ENCODE measurements at places on chromosomes 5 and 9.

DNA sequence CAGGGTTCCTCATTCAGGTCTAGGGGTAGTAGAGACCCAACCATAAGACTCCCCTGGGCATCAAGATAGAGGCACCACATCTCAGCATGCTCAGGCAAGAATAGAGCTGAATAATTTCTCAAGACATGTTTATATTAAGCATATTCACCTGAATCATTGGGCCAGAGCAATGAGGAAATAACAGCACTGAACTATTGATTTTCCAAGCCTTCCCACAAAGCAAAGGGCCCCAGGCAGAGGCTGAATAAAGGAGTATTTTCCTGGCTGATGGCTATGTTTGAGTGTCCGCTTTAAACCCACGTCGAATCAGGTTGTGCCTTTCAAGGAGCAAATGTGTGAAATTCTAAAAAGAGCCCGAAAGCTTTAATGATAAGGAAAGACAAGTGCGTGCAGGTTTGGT is 129.2 kb downstream of the HSD17B3 start:
- DNase-seq: no peak

DNA sequence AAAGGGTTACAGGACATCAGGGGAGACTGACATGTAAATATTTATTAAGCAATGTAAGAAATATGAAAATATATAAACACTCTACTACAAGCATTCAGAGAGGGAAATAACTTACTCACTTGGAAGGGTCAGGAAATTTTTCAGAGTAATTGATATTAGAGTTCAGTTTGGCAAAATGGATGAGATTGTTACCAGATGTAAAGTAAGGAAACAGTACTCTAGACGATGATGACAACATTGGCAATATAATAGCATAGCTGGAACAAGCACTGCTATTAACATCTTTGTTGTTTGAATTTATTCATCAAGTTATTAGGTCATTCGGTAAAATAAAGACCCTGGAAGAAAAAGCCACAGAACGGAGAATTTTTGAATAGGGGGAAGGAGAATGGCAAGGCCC is 49.1 kb downstream of the GNA14 start:
- DNase-seq: no peak

DNA sequence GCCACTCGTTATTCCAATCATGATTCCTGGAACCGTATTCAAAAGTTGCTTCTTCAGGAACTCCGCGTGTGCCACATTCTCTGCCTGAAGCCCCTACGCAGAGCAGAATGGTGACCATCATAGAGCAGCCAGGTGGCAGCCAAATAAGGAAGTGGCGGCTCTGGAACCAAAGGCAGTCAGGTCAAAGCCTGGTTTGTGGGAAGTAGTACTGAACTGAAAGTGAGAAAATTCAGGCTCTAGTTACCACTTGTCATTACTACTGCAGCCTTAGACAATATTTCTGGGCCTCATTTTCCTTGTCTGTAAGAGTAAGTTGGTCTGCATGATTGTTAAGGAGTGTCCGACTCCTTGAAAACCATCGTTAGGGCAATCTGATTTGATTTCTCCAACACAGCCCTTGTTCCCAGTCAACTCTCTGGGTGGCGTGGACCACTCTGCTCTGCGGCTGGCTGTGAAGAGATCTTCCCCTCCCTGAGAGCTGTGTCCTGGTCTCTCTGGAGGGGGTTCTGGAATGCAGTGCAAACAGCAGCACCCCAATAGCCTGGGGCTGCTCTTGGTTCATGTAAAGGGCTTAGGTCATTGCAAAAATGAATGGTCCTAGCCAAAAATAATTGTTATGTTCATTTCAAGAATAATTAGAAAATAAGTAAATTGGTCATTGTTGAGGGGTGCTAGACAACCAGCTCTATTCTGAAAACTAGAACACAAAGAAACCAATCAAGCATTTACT is 102.4 kb downstream of the MED27 start:
- DNase-seq: no peak

DNA sequence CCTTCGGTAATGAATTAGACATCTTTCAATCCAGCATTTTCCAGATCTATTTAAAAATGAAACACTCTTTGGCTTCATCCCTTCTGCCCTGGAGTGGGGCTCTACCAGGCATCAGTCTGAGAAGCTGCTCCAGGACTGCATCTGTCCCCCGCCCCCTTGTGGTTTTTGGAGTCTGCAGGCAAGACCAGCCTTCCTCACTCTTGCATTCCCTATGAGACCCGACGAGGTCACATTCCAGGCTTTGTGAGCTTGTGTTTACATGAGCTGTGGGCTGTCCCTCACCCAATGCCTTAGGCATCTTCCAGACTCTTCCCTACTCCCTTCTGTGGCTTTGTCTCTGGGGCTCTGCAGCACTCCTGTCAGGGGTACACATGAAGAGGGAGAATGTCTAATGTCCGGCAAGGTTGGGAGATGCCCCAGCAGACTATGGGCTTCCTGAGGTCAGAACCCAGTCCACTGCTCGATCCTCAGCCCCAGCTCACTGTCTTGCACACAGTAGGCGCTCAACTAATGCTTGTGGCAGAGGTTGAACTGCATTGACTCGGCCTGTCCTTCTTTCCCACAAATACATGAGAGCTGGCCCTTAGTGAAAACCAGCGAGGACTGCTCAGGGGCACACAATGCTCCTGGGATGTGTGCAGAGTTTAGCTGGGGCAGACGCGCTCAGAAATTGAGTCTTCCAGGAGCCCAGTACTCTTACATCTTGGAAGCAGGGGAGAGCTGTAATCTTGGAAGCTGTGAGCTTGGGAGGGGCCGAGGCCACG is 11.7 kb upstream of the GADD45G start:
- DNase-seq: no peak

Data from iPS DF 6.9 (cell line).